ENCODE measurements at places on chromosomes 5 and 9. TPM values are rescaled to one million over a fixed set of nuclear protein-coding genes. Genes with fewer than 3 reads are reported as not detected.
A peak's percentile ranks its signal among the peaks of the same experiment; 100 is the strongest.

DNA sequence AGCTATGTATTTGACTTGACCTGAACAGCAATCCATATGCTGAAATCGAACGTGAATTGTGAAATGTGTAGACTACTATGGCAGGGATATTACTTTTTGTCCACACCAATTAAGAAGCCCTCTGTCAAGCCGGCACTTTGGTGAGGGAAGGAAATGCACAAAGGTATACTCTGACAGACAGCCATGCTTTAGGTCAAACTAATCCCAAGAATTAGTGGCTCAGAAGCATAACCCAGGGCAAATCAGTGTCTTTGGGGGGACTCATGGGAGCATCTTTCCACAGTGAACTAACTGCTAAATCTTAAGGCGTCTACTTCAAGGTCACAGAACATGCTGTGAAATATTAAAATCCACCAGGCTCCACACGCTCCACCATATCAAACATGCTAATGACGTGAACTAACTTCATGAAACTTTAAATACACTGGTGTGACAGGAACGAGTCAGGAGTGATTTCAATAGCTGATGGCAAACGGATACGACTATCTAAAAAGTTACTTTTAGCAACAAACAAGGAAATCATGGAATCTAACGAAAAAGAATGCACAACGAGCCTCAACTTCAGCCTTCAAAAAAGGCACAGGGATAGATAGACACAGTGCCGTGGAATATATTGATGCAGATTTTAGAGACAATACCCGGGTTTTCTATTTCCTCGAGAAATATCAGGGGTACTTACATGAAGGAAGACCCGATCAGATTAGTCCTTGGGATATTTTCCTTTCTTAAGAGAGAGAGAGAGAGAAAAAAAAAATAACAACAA is 527 bp downstream of the MEF2C start:
- no peak for DNase-seq

The CENPK gene
- total RNA-seq = 42.4 TPM

- DNase-seq = peak; percentile 66
These were observed 182.2 kb downstream of the MAPKAP1 start for GRCh38 chr9:125524583-125525355.

DNA sequence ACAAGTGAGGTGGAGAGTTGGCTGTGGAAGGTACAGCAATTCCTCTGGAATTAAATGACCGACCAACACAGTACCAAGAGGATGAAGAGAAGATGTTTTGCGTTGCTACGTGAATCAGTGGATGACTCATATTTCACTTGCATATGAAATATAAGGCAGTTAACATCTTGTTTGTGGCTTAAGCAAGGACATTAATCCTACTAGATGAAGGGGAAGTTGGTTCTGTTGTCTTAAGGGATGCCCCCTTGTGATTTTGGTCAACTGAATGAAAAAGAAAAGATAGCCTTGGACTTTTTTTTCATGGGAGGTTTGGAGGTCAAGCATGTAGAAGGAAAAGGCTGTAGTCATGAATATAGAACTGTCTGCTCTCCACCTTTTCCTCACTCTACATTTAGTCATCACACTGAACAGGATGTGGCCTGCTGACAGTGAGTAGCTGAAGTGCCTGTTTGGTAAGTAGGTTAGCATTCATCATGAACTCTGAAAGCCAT is 33.9 kb downstream of the VLDLR start:
- no peak for DNase-seq

GRCh38 chr5:20323323-20323722 is 335.3 kb upstream of the CDH18 start:
- DNase-seq = no peak

GRCh38 chr5:172881691-172882370 is 47.8 kb downstream of the ERGIC1 start:
- DNase-seq = no peak

The PTPN3 gene
- total RNA-seq = 0.62 TPM

- no peak for DNase-seq
These were observed 44.0 kb downstream of the PFDN1 start for GRCh38 chr5:140258873-140259272.

The RASEF gene
- total RNA-seq = 1.2 TPM

DNA sequence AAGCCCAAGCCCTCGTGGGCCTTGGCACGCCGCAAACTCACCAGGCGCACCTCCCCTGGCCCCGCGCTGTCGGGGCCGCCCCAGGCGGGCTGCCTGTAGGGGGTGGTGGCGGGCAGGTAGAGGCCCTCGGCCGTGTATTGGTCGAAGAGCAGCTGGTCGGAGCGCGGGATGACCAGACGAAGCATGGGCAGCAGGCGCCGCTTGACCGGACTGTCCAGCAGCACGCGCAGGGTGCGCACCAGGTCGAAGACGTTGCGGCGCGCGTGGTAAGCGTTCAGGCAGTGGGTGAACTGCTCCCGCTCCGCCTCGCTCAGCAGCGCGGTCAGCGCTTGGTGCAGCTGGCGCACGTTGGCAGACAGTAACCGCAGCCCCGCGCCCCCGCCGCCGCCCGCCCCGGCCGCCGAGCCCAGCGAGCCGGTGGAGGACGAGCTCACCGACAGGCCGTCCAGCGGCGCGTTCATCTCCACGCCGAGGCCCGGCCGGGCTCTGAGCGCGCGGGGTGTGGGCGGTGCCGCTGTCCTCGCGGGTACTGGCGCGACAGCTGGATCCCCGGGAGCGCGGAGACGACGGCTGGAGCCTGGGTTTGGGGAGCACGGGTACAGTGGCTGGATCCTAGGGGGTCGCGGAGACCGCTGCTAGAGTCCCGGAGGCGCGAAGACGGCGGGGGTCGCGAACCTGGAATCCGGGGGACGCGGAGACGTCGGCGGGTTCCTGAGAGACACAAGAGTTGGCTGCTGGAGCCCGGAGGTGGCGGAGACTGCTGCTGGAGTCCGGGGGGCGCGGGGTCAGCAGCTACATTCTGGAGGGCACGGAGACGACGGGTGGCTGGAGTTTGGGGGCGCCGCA is 709 bp downstream of the WHRN start:
- DNase-seq = peak; percentile 90

DNA sequence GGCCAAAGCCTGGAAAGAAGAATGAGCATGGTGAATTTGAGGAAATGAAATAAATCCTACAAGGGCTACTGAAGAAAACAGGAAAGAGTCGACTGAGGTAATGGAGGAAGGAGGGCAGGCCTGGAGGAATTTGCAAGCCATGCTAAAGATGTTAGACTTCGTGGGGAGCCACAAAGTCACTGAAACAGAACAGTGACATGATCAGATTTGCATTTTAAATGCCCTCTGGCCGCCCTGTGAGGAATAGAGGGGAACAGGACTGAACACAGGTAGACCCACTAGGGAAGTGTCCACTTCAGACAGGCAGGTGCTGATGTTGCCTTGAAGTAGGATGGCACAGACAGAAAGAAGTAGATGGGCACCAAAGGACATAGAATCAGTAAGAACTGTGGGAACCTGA is 42.8 kb upstream of the RLN1 start:
- no peak for DNase-seq

- no peak for DNase-seq
These were observed 720.2 kb upstream of the C9orf72 start for GRCh38 chr9:28293369-28294090.

DNA sequence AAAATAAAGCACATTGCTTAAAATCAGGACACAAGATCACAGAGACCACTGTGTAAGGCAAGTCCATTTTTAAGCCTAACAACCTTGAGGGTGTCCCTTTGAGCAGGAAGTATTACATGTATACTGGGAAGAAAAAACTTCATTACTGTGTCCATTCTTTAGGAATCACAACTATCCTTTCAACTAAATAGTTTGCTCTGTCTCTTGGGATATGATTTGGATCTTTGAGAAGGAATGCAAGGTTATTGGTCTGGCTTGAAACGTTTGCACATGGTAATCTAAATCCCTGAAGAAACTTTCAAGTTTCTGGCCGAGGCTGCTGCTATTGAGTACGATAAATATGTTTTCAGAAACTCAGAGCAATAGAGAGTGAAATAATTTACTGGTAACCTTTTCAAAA is 923.0 kb upstream of the SEMA6A start:
- no peak for DNase-seq

DNA sequence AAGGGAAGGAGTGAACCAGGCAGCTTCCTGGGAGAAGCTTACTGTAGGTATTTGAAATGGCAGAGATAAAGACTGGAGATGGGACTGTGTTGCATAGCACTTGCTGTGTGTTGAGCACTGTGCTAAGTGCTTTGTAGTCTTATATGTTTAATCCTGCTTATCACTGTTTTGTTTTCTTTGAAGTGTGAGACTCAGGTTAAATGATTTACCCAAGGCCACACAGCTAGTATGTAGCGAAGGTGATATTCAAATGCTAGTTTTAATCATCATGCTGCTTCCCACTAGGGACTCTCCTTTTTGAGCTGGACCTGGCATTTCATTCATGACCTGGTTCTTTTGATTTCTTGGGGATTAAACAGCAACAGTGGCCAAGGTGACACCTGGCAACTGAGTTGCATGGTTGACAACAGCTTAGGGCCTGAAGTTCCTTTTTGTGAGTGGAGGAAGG is 35.3 kb upstream of the SPRY4 start:
- DNase-seq = no peak

The CFAP90 gene
- 0.33 TPM for total RNA-seq

- DNase-seq = no peak
These were observed 86.0 kb downstream of the ZNF608 start for GRCh38 chr5:124660229-124661093.

The PTGDS gene
- total RNA-seq = 2.0 TPM

The UQCRQ gene
- 129 TPM for total RNA-seq

The FCN2 gene
- not detected for total RNA-seq

- DNase-seq = peak; percentile 39
These were observed 116.7 kb upstream of the LPCAT1 start for GRCh38 chr5:1640421-1640881.

The IL3 gene
- total RNA-seq = not detected

DNA sequence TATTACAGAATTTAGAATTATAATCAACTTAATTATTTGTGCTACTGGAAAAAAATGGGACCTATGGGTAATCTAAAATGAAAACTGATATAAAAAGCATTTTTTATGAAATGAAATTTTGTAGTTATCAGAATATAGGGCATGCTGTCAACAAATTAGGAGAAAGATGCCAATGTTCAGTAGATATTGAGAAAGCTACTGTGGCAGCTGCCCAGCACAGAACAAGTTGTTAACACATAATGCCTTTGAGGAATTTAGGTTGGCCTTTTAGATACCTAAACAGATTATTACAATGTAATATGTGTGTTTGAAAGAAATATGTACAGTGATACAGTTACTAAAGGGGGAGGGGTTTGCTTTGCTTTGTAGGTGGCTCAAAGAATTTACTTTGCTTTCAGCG is 54.1 kb downstream of the PPIC start:
- DNase-seq = no peak

DNA sequence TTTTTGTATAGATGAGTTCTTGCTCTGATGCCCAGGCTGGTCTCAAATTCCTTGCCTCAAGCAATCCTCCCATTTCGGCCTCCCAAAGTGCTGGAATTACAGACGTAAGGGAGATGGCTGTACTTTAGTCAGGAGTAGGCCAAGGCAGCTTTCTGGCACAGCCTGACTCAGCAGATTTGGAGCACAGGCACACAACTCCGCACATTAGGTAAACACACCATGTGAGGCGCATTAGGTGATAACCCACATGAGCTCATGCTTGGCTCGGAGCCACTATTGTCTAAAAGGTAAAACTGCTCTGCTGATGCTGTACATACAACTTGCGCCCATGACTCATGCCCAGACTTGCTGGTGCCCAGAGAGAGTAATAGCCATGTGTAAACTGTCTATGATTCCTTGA is 1157.9 kb downstream of the TAF11L14 start:
- no peak for DNase-seq

GRCh38 chr9:114811966-114812636 is 6.3 kb upstream of the TNFSF15 start:
- no peak for DNase-seq

DNA sequence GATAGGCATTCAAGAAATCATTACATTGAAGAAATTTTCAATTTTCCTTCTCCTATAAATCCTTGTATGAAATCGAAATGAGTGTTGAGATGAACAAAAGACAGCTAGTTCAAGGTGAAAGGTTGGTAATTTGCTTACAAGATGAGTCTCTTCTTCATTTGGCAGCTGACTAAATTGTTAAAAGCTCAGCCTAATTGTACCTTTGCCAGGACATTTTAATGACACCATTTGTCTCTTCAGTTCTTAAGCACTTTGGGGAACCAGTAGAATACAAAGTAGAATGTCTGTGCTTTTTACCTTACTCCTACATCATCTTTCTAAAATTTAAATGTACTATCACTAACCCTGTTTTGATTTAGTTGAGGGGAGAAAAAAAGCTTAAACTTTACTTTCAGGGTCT is 59.4 kb downstream of the GRAMD2B start:
- no peak for DNase-seq

GRCh38 chr9:88571419-88571818 is 36.4 kb downstream of the NXNL2 start:
- DNase-seq = no peak

- DNase-seq = peak; percentile 18
These were observed 15.5 kb upstream of the FCN1 start for GRCh38 chr9:134933076-134933659.

DNA sequence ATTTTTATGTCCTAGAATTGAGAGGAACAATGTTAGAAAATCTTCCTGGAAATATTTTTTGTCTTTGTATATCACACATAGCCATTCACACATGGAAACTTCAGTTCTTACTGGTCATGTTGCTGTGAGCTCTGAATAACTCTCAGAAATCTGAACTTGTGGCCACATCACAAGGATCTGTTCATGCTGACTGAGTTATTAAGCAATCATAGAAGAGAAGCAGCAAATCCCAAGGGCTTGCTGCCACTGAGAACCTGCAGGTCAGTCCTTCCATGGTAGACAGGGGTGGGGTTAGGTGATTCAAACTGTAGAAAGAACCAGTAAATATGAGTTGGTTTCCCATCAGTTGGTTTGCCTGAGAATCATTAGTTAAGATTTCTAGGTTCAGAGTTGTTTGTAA is 27.6 kb downstream of the SGCD start:
- no peak for DNase-seq

The SOX30 gene
- 0.04 TPM for total RNA-seq
